RPMI7951 (cell line): ENCODE measurements at places on chromosomes 2 and 18. TPM values are rescaled to one million over a fixed set of nuclear protein-coding genes. Genes with fewer than 3 reads are reported as not detected.

SERPINB10 gene
- 0.10 and 0.60 TPM in 2 replicates for total RNA-seq

D2HGDH gene
- 5.6 and 15.4 TPM in 2 replicates for total RNA-seq

QPCT gene
- total RNA-seq, result 126 and 137 TPM in 2 replicates

PARD3B gene
- total RNA-seq, result 0.96 and 1.4 TPM in 2 replicates

SERPINB3 gene
- total RNA-seq, result 0.20 TPM in 1 of 2 replicates, not detected in the other

CYP1B1 gene
- 0.39 and 1.2 TPM in 2 replicates for total RNA-seq

ABCG8 gene
- not detected in 2 replicates for total RNA-seq

CRYGC gene
- total RNA-seq, result not detected in 2 replicates

TMEM247 gene
- not detected in 2 replicates for total RNA-seq

STARD7 gene
- total RNA-seq, result 131 and 142 TPM in 2 replicates

FEV gene
- not detected in 2 replicates for total RNA-seq

ANKRD29 gene
- total RNA-seq, result 1.6 and 1.8 TPM in 2 replicates

MYO1B gene
- 173 and 185 TPM in 2 replicates for total RNA-seq

NEUROD1 gene
- total RNA-seq, result not detected in 2 replicates

STAT4 gene
- 0.12 and 0.59 TPM in 2 replicates for total RNA-seq

ASB18 gene
- not detected in 2 replicates for total RNA-seq

NXPH2 gene
- not detected in 2 replicates for total RNA-seq

CNDP2 gene
- total RNA-seq, result 24.7 and 34.7 TPM in 2 replicates

UGT1A3 gene
- not detected in 2 replicates for total RNA-seq

HOXD8 gene
- total RNA-seq, result 11.7 and 16.1 TPM in 2 replicates

ACMSD gene
- total RNA-seq, result not detected in 2 replicates

RNASEH1 gene
- total RNA-seq, result 24.9 and 29.3 TPM in 2 replicates

KCNJ13 gene
- total RNA-seq, result not detected in 2 replicates

SGPP2 gene
- total RNA-seq, result 0.10 TPM in 1 of 2 replicates, not detected in the other

GKN1 gene
- not detected in 2 replicates for total RNA-seq

EPAS1 gene
- total RNA-seq, result 12.3 and 18.5 TPM in 2 replicates

DLGAP1 gene
- not detected in 2 replicates for total RNA-seq

TNFRSF11A gene
- 0.10 and 0.36 TPM in 2 replicates for total RNA-seq

RPRM gene
- total RNA-seq, result not detected in 2 replicates

TUBB8B gene
- not detected in 2 replicates for total RNA-seq

IL36G gene
- 0.24 and 0.59 TPM in 2 replicates for total RNA-seq

AFF3 gene
- total RNA-seq, result 1.3 and 3.6 TPM in 2 replicates

IL36RN gene
- total RNA-seq, result not detected in 2 replicates

AMMECR1L gene
- 12.5 and 12.7 TPM in 2 replicates for total RNA-seq

LBX2 gene
- total RNA-seq, result 6.7 and 10.6 TPM in 2 replicates

CAB39 gene
- total RNA-seq, result 87.8 and 101 TPM in 2 replicates

LYPD6B gene
- total RNA-seq, result 21.6 and 25.9 TPM in 2 replicates

FBXO15 gene
- 0.96 and 2.3 TPM in 2 replicates for total RNA-seq

NDC80 gene
- 83.3 and 99.5 TPM in 2 replicates for total RNA-seq

PRSS56 gene
- total RNA-seq, result not detected in 2 replicates

ARHGEF33 gene
- total RNA-seq, result 0.24 and 0.59 TPM in 2 replicates

ALPP gene
- total RNA-seq, result not detected in 2 replicates

NYAP2 gene
- total RNA-seq, result not detected in 2 replicates

BCL11A gene
- total RNA-seq, result under 0.01 TPM in 1 of 2 replicates, not detected in the other

SNED1 gene
- 63.7 and 65.5 TPM in 2 replicates for total RNA-seq

MRPL30 gene
- total RNA-seq, result 68.3 and 71.3 TPM in 2 replicates

VIL1 gene
- total RNA-seq, result not detected in 2 replicates

TMEM198 gene
- 2.3 and 2.6 TPM in 2 replicates for total RNA-seq
